ENCODE measurements at places on chromosomes 12 and 14.

- DNase-seq = no peak
Observed at GRCh38 chr12:15786772-15787171, 2.4 kb downstream of the EPS8 start.

DNA sequence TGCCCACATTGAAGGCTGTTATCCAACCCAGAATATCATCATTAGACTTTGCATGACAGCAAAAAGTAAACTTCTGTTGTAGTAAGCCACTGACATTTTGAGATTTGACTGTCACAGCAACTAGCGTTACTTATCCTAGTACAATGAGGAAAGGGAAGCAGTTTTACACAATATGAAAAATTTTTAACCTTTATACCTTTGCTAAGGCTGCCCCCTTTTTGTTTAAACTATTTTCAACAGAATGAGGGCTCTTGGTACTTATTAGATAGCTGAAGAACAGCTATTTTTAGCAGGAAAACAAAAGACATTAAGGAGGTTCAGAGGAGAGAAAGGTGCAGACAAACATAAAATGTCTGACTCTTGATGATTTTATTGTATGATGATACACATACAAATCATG lies 23.4 kb upstream of the TMX1 start:
- DNase-seq = no peak

GRCh38 chr12:125104982-125105381 lies 39.7 kb downstream of the AACS start:
- no peak for DNase-seq

DNA sequence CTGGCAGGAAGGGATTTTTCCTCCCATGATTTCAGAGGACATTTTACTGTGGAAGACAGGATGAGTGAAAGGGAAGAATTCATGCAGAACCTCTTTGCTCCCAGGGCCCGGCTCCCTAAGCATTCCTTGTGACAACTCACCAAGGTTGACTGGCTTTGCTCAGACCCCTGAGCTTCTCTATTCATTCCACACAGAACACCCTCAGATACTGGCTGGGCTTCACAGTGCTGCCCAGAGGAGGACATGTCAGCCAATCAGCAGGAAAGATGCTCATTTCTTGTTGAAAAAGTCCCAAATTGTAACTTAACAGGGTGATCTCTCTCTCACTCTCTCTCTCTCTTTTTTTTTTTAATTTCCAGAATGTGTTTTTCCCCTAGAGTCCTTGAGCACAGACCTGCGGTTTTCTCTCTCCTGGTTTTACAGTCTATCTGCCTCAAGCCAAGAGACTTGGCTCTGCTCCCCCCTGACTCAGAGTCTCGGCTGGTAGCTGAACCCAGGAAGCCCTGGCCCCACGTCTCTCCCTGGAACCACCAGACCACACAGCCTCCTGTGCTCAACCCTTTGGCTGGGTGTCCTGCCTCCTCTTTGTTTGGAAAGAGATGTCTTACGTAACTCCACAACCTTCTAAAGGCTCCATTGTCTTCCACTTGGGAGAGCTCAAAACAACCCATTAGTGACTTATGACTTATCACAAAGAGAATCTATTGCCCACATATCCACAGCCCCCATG lies 43.9 kb downstream of the SSPN start:
- peak; percentile 64 for DNase-seq

GRCh38 chr12:88416786-88417185 lies 163.5 kb downstream of the KITLG start:
- no peak for DNase-seq

- no peak for DNase-seq
Observed at GRCh38 chr12:91885851-91886731, 259.6 kb downstream of the BTG1 start.

All from H54 (cell line).